Foreskin keratinocyte (primary cell): ENCODE measurements at places on chromosomes 12 and 14.

- DNase-seq, result peak; percentile 35
Measured at GRCh38 chr12:69779928-69780327, 41.3 kb downstream of the RAB3IP start.

DNA sequence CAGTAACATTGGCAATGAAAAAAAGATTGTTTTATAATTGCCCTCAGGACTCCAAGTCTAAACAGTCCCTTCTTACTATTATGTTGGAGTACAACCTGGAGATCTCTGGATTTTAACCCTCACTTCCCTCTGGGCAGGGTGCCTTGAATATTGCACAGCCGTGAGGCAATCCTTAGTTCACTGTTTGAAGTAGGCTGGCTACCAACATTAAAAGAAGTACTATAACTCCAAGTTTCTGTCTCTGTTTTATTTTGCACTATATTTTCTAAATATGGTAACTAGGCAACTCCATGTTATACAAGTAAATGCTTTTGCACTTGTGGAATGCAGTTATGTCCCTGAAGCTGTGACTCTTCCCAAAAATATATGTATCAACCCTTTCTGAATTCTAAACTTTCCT lies 490.7 kb downstream of the EGLN3 start:
- DNase-seq, result no peak

GRCh38 chr12:95630496-95630895 lies 79.2 kb upstream of the USP44 start:
- DNase-seq, result no peak

GRCh38 chr14:59474172-59474571 lies 9.0 kb upstream of the GPR135 start:
- DNase-seq, result no peak

GRCh38 chr14:103384450-103385151 lies 614 bp upstream of the MARK3 start:
- no peak for DNase-seq

- no peak for DNase-seq
Measured at GRCh38 chr12:104964167-104964855, 6.2 kb upstream of the SLC41A2 start.

DNA sequence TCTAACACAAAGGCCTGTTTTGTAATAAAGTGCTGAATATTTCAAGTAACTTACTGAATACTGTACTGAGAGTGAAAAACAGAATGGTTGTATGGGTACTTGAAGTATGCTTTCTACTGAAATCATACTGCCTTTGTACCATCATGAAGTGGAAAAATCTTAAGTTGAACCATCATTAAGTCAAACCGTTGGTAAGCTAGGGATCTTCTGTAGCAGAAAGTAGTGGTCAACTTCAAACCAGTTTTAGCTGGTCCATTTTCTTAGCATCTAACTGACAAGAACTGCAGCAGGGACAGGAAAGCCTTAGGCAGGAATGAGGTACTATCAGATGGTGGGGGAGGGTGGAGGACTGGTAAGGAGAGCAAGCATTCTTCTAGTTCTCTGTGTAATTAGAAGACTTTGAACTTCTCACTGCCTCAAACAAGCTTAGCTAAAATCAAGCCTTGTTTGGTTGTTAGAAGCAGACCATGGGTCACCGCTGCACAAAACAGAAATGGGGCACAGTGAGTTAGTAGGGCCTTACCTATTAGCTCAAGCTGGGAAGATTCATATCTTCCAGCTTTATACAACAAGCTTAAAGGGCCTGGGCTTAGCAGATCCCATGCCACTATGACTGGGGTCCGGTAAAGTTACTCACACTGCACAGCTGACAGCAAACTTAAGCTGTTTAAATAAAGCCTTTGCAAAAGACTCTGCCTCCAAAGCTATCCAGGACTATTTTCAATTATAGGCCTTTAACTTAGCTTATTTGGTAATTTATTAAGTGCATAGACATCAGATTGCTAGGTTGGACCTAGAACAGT lies 73.8 kb downstream of the ACADS start:
- DNase-seq, result no peak

- DNase-seq, result peak; percentile 80
Measured at GRCh38 chr14:77059276-77059915, 30.9 kb upstream of the IRF2BPL start.

GRCh38 chr14:104196461-104197140 lies 58.2 kb downstream of the KIF26A start:
- DNase-seq, result no peak

DNA sequence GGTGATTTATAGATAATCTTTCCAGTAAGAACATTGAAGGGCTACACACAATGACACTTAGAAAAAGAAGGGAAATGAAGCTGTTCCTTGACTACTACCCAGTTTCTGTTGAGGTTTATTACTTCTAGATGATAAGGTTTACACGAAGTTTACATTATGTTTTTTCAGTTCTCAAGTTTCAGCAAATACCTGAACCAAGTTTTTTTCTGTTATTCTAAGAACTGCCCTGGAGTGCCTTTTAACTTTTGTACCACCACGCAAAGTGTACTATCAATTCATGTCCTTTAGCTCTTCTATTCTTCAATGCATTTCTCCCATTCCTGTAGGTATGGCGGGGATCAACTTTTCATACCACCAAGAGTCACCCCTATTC lies 5.8 kb downstream of the FBXL14 start:
- no peak for DNase-seq

GRCh38 chr12:15856097-15856982 lies 25.8 kb upstream of the STRAP start:
- DNase-seq, result peak; percentile 47

- DNase-seq, result no peak
Measured at GRCh38 chr12:113059071-113059595, 2.6 kb downstream of the DTX1 start.

- DNase-seq, result no peak
Measured at GRCh38 chr12:91074154-91074709, 16.4 kb upstream of the KERA start.

- no peak for DNase-seq
Measured at GRCh38 chr14:31543969-31544799, 17.0 kb upstream of the NUBPL start.

DNA sequence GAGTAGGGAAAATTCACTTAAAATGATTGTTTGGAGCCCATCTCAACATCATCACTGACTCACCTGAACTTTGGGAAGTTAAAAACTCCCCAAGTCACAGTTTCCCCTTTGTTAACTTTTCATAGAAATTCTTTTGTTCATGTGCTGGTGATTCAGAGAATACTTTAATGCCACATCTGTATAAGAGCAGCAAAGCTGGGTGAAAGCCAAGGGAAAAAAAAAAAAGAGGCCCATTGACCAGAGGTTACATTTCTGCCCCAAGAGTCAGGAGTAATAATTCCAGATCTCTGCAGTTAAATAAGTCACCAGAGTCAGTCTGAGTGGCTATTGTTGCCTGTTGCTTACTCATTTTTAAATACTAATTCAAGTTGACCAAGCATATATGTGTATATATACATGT lies 136.4 kb upstream of the LGR5 start:
- peak; percentile 82 for DNase-seq

DNA sequence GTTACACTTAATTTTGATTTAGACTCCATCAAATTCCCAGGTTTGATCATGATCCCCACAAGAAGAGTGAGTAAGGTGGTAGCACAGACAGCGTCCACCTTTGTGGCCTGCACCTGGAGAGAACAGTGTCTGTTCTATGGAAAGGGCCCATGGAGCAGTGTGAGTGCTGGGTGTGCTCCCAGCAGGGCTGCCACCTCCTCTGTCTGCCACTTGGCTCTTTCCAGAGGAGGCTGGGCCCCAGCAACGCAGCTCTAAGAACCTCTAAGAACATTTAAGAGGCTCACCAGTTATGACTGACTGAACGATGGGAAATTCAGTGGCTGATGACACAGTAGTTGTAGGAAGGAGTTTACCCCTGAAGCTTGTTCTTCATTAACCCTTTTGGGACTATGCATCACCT lies 17.3 kb downstream of the VDR start:
- no peak for DNase-seq

- no peak for DNase-seq
Measured at GRCh38 chr14:68393259-68393658, 399.6 kb downstream of the ZFP36L1 start.

- DNase-seq, result peak; percentile 37
Measured at GRCh38 chr14:89855961-89856656, 98.4 kb downstream of the EFCAB11 start.

- no peak for DNase-seq
Measured at GRCh38 chr12:118880720-118881493, 100.4 kb upstream of the SRRM4 start.

GRCh38 chr12:27780612-27781408 lies 774 bp upstream of the MANSC4 start:
- peak; percentile 40 for DNase-seq

- no peak for DNase-seq
Measured at GRCh38 chr14:71374989-71375388, 467.7 kb downstream of the PCNX1 start.

GRCh38 chr14:54664961-54665360 lies 98.0 kb downstream of the SAMD4A start:
- peak; percentile 89 for DNase-seq

- DNase-seq, result no peak
Measured at GRCh38 chr12:107845226-107845979, 70.9 kb downstream of the ASCL4 start.

- peak; percentile 95 for DNase-seq
Measured at GRCh38 chr14:61103541-61104339, 122.7 kb downstream of the SLC38A6 start.

GRCh38 chr12:131061041-131061806 lies 107.5 kb downstream of the ADGRD1 start:
- no peak for DNase-seq

DNA sequence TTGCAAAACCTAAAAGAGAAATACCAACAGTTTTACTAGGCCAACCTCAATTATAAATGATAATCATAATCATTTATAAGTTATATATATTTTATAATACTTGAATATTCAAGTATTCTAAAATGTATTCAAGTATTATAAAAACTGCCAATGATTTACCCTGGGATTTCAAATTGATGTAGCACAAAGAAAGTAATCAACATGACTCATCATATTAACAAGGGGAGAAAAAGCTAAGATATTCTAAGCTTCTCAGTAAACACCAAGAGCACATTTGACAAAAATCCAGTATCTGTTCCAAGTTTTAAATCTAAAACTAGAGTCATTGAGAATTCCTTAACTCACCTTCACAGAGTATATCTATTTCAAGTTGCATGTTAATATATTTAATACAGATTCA lies 56.1 kb downstream of the CAPZA3 start:
- no peak for DNase-seq

DNA sequence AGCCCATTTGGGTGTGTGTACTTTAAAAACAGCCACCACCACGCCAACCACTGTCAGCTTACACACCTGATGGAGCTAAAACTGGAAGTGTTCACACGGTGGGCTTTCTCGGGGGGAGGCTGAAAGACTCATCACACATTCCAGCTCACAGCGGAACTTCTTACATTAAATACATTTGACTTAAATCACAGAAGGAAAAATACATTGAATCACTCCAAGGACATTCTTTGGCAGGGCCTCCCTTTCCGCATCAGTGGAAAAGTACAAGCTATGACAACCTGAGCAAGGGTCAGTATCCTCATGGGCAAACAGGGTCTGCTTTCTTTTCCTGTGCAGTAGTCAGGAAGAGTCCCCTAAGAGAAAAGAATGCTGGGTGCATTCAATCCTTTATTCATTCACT lies 31.0 kb upstream of the TC2N start:
- DNase-seq, result no peak

- no peak for DNase-seq
Measured at GRCh38 chr14:30193101-30193500, 265.5 kb upstream of the PRKD1 start.

DNA sequence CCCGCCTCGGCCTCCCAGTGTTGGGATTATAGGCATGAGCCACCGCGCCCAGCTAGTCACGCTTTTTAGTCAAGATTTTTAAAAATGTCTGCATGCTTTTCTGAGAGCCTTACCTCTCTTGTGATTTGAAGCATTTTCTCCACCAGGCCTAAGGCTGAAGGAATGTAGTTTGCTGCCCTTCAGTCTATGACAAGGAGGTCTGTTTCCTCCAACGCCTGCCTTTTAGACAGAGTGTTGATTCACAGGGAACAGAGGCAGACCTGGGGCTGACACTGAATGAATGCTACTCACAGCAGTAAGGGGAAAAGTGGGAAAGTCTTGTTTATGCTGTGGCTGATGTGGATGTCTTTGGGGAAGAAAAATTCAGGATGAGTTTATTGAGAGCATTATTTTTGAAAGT lies 27.2 kb upstream of the MDM2 start:
- DNase-seq, result no peak

GRCh38 chr12:16763901-16764300 lies 157.9 kb upstream of the LMO3 start:
- DNase-seq, result no peak

GRCh38 chr12:72094490-72094889 lies 155.8 kb downstream of the TPH2 start:
- no peak for DNase-seq

DNA sequence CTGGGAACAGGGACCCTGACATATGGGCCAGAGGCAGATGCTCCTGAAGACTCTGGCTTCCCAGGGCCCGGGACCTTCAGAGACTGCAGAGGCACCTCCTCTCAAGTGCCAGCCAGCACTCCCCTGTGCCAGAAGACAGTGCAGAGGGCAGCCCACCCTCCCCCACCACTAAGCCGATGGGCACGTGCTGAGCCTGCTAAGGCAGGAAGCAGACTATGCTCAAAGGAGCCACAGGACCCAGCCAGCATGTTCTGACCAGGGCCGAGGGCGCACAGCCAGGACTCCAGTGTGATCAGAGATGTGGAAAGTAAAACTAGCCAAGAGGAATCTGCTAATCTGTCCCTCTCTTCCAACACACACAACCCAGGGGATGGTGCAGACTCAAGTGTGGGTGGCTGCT lies 29.8 kb downstream of the DIO3 start:
- no peak for DNase-seq

DNA sequence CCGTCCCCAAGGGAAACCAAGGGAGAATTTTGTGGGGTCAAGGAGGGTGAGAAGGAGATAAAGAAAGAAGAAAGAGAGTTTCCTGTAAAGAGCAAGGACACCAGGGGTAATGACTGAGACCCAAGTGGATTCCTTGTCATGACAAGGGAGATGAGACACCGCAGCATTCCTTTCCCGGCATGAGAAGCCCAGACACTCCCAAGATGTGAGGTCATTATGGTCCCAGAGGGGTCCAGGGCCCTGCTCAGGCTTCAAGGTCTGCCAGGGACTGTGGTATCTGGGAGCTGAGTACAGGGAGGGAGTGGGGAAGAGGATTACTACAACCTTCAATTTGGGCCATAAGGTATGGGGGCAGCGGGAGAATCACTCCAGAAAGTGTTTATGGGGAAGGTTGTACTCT lies 58.1 kb downstream of the SPTB start:
- no peak for DNase-seq

- DNase-seq, result peak; percentile 67
Measured at GRCh38 chr12:117882181-117882580, 86.6 kb downstream of the KSR2 start.
